ENCODE measurements at places on chromosomes 5 and 9. TPM values are rescaled to one million over a fixed set of nuclear protein-coding genes. Genes with fewer than 3 reads are reported as not detected.
A peak's percentile ranks its signal among the peaks of the same experiment; 100 is the strongest.

Gene TBC1D9B
- 116 TPM for total RNA-seq

Gene SLC9A3
- 29.2 TPM for total RNA-seq

Gene TMEM161B
- total RNA-seq = 27.8 TPM

Gene GGTA1
- total RNA-seq = 1.7 TPM

Gene OR13C2
- total RNA-seq = not detected

GRCh38 chr5:73312146-73312871 is 136.3 kb downstream of the FOXD1 start:
- DNase-seq = peak; percentile 17

GRCh38 chr9:97752274-97752673 is 55.1 kb upstream of the XPA start:
- no peak for DNase-seq

DNA sequence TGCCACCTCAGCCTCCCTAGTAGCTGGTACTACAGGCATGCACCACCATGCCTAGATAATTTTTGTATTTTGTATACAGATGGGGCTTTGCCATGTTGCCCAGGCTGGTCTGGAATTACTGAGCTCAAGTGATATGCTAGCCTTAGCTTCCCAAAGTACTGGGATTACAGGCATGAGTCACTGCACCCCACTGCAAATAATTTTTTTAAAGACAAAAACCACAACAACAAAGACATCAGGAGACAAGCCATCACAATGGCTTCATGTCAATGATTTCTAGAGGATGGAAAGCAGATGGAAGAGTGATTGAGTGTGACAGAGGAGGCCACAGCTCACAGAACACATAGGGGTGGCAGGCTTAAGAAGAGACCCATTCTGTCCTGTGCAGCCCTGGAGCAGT is 97.9 kb upstream of the PCSK1 start:
- DNase-seq = no peak

GRCh38 chr5:179256328-179257175 is 88.7 kb downstream of the ADAMTS2 start:
- DNase-seq = no peak

DNA sequence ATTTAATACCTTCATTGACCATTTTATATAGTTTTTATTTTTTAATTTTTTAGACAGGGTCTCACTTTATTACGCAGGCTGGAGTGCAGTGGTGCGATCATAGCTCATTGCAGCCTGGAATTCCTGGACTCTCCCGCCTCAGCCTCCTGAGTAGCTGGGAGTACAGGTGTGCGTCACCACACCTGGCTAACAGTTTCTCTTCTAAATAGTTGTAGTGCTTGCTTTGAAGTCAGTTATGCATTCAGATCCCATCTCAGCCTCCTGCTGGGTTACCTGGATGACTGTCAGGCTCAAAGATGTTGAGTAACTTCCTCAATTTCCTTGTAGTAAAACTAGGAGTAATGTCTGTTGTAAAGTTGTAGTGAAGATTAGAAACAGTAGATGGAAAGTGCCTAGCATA is 21.4 kb downstream of the SNX18 start:
- DNase-seq = no peak

- DNase-seq = no peak
Measured at GRCh38 chr5:608429-609370, 3.4 kb upstream of the CEP72 start.

DNA sequence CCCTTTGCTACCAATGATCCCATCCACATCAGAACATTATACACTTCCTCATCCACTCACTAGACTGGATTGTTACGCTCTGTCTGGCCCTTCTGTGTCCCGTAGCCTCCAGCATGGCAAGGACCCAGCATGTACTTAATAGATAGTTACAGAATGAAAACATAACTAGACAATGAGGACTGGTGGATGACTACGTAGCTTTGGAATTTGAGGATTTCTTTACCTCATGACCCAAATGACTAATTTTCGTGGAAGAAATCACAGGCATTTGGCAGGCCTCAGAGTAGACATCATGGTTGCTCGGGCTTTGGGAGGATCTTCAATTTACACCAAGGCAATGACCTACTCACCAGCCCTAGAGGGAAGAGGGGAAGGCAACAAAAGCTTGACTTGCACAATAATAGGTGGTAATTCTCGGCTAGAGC is 299.8 kb downstream of the TLE1 start:
- DNase-seq = no peak

GRCh38 chr5:168822248-168822744 is 243.1 kb upstream of the PANK3 start:
- no peak for DNase-seq
